Epithelial cell of proximal tubule (primary cell): ENCODE measurements at places on chromosomes 6 and 20. TPM values are rescaled to one million over a fixed set of nuclear protein-coding genes. Genes with fewer than 3 reads are reported as not detected.

Gene TASP1
- 4.8 and 5.9 TPM in 2 replicates for total RNA-seq

Gene SALL4
- total RNA-seq = 1.4 and 3.7 TPM in 2 replicates

Gene SNHG17
- total RNA-seq = 9.2 and 27.9 TPM in 2 replicates

Gene TREML2
- 0.07 TPM in 1 of 2 replicates, not detected in the other for total RNA-seq

Gene TBCC
- 25.4 and 49.0 TPM in 2 replicates for total RNA-seq

Gene BPIFA1
- not detected in 2 replicates for total RNA-seq

Gene GRIK2
- 0.86 TPM in 1 of 2 replicates, not detected in the other for total RNA-seq

Gene RBBP8NL
- total RNA-seq = 0.07 and 0.40 TPM in 2 replicates

Gene POU3F2
- not detected in 2 replicates for total RNA-seq

Gene CCDC170
- total RNA-seq = 0.06 and 0.07 TPM in 2 replicates

Gene SEMG1
- not detected in 2 replicates for total RNA-seq

Gene TRIM40
- total RNA-seq = not detected in 2 replicates

Gene ATP6V1G2
- total RNA-seq = 0.14 and 0.52 TPM in 2 replicates

Gene TSHZ2
- 0.06 TPM in 1 of 2 replicates, not detected in the other for total RNA-seq

Gene BNIP5
- total RNA-seq = under 0.01 TPM in 1 of 2 replicates, not detected in the other

Gene FAM217A
- total RNA-seq = not detected in 2 replicates

Gene RAD21L1
- total RNA-seq = 0.06 and 1.2 TPM in 2 replicates

Gene OTOR
- not detected in 2 replicates for total RNA-seq

Gene STMND1
- total RNA-seq = 0.14 TPM in 1 of 2 replicates, not detected in the other

Gene CGA
- not detected in 2 replicates for total RNA-seq

Gene CEP162
- total RNA-seq = 5.4 and 6.0 TPM in 2 replicates

Gene EXOC2
- total RNA-seq = 22.0 and 24.0 TPM in 2 replicates

Gene RHAG
- total RNA-seq = not detected in 2 replicates

Gene SLC17A3
- total RNA-seq = not detected in 2 replicates
